ENCODE measurements at places on chromosomes 1 and 21. TPM values are rescaled to one million over a fixed set of nuclear protein-coding genes. Genes with fewer than 3 reads are reported as not detected.
A peak's percentile ranks its signal among the peaks of the same experiment; 100 is the strongest.

- DNase-seq = no peak
Observed at GRCh38 chr1:11518016-11518701, 39.2 kb downstream of the DISP3 start.

DNA sequence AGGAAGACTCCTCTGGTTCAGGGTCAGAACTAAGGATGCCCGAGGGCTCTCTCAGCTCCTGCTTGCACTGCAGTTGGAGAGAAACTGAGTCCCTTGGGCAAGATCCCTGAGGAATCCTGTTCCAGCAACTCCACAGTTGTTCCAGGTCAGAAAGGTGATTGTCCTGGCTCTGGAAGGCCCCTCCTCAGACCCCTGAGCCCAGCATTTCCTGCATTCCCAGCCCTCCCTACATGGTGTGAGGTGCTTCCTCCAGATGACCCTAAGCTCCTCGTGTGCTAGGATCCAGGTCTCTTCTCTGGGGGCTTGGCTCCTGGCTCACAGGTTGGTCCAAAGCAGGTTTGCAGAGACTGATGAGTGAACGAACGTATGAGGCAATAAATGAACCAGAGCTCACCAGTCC is 11.5 kb downstream of the LDLRAD1 start:
- no peak for DNase-seq

DNA sequence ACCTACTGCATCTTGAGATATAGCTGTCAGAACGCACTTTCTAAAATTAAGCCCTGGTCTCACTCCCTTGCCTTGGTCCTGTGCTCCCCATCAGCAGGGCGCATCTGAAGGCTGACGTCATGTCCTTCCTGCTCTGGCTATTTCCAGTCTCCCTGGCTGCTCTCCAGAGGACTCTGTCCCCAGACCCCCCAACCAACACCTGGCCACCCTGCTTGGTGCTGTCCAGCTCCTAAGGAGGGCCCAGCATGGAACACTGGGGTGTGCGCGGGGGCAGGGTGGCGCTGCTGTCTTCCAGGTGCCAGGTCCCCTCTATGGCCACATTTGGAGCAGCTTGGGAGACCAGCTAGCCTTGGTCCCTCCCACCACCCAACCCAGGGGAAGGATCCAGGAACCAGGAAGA is 8.3 kb downstream of the TNNT2 start:
- peak; percentile 41 for DNase-seq

The RBM8A gene
- total RNA-seq = 282 TPM

The CAMK2N1 gene
- 0.60 TPM for total RNA-seq

The GBP6 gene
- total RNA-seq = not detected

The PDPN gene
- total RNA-seq = 22.8 TPM

The PLA2G2C gene
- not detected for total RNA-seq

Data from cardiac muscle cell (in vitro differentiated cells and primary cell).